ENCODE measurements at places on chromosomes 11 and 22.

DNA sequence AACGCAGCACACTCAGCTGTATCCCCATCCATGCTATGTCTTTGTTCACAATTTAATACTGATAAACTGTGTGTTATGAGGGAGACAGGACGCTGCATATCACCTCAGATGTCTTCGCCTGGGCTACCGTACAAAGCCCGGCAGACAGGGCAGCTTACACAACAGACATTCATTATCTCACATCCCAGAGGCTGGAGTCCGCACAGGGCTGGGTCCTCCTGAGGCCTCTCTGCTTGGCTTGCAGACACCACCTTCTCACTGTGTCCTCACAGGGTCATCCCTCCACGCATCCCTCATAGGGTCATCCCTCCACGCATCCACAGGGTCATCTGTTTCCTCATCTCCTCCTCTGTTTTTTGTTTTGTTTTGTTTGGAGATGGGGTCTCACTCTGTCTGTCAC lies 61.2 kb downstream of the SHANK2 start:
- no peak for DNase-seq

DNA sequence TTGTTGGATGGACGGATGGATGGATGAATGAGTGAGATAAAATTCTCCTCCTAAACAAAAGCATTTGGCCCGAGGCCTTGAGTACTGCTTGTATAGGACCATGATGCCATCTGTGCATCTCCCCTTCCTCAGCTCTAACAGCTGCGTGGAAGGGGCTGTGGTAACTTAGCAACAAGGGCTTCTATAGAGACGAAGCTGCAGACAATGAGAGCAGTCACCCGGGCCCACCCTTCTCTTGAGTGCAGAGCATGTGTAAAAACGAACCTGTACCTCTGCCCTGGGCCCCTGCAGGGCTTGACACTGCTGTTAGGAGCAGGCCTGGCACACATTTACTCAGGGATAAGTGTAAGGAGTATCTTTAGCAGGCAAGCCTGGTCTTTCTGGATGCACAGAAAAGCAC lies 391.5 kb downstream of the CADM1 start:
- DNase-seq, result no peak

DNA sequence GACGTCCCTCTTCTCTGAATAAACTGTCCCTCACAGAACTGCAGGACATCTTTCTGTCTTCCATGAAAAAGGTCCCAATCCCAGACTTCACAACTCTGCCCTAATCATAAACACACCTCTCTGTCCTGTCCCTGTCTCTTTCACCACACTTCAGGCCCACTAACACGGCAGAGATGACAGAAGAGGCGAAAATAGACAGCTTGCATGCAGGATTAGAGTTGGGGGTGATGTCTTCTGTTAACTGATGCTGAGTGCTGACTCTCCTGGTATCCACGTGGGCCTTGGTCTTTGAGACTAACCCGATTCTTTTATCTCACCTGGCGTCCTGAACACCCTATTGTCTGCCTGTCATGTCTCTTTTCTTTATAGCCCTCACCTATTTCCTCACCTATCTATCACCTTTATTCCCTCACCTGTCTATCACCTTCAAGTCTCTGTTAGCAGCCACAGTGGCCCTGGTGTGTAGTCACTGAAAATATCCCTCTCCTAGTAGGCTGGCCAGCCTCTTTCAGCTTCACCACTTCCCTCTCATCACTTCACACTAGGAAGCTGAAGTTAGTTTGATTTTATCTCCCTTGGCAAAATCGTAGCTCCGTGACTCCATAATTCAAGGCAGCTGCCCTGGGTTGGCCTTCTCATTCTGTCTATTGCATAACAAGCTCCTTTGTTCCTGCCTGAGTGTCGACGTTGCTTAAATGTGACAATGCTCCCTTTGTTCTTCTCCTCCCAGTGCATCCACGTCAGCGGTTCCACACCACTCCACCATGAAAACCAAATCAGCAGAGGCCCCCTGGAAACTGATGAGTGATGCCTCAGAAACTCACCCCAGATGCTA lies 30.6 kb upstream of the DRD2 start:
- DNase-seq, result no peak

DNA sequence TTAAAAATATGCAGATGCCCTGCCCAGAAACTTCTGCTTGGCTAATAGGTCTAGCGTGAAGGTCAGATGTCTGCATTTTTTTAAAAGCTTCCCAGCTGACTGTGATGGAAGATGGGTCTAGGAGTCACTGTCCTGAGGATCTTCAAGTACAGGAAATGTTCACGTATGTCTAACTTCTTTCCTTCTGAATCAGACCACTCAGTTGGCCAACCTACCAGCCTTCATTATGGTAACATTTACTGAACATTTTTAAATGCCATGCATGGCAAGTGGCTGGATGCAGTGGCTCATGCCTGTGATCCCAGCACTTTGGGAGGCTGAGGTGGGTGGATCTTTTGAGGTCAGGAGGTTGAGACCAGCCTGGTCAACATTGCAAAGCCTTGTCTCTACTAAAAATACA lies 1.1 kb upstream of the PRG2 start:
- no peak for DNase-seq

- no peak for DNase-seq
Observed at GRCh38 chr11:92854952-92855351, 114.5 kb upstream of the MTNR1B start.

- no peak for DNase-seq
Observed at GRCh38 chr22:32836280-32837123, 35.0 kb downstream of the TIMP3 start.

DNA sequence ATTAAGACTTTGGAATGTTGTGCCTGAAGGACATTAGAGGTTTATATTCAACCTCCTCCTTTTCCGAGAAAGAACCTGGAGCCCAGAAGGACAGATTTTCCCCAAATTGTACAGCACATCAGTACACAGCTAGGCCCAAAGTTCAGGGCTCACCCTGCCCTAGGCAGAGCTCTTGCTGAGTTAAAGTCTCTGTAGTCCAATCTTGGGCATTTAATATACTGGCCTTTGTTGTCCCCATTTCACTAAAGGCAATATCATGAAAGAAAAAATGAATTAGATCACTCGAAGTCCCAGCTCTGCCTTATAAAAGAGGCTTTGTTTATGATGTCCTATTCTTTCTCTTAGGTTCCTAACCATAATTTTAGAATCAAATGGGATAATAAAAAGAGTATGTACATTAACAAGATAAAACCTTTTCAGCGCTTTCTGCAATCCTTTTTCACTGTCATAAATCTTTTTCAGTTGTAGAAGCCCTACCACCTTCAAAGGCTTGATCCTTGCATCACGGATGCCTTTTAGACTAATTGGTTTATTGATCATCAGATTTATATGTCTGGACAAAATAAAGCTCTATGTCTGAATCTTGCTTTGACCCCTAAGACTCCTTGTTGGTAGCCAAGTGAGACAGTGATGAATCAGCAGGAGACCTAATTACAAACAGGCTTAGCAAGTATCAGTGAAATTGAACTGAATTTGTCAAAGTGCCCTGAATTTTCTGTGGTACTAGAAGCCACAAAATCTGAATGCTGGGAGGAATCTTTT lies 39.8 kb downstream of the RELT start:
- DNase-seq, result no peak

DNA sequence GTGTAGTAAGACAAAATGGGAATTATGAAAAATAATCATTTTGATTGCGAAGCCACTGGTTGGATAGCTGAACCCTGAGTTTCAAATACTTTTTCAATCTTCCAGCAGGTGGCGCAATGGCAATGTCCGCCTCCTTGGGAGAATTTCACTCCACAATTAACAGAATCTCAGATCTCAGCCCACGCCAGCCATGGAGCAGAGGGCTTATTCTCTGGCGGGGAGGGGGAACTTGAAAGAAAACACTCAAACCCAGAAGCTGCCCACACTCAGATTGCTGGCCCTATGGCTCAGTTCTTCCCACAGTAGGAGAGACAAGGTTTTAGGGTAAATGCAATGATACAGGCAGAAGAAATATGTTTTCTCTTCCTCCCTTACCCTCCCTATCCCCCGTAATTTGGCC lies 38.7 kb upstream of the RCN1 start:
- DNase-seq, result peak; percentile 15

GRCh38 chr22:39479254-39479653 lies 22.4 kb downstream of the MGAT3 start:
- DNase-seq, result no peak

GRCh38 chr22:50564289-50564688 lies 1.6 kb upstream of the SYCE3 start:
- no peak for DNase-seq

- no peak for DNase-seq
Observed at GRCh38 chr22:43168471-43169309, 17.3 kb downstream of the TSPO start.

DNA sequence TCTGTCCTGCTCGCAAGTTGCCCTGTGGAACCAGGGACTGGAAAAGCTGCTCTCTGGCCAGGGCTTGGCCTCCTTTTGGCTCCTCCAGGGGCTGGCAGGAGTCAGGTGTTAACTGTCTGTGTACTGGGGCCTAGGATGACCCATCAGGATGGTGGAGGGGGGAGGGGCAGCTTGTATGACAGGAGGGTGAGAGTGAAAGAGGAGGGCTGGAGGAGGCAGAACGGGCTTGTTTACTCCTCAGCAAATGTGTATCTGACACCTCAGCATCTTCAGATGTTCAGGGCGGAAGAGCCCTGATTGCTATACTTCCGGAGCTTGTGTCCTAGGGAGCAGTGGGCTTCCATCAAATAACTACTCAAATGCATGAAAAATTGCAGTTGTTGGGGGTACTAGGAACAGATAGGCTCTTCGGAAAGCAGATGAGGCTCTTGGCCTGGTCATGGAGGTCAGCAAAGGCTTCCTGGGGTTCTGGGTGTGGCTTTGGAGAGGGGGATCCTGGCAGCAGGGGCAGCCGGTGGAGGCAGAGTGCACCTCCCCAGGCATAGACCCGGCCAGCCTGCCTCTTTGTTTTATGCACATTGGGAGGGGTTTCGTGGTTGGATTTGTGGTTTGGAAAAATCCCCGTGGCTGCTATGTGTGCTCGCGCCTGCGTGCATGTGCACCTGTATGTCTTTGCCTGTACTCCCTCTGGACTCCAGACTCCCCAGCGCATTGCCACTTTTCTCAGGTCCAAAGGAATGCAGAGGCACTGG lies 31.2 kb downstream of the CD82 start:
- no peak for DNase-seq

DNA sequence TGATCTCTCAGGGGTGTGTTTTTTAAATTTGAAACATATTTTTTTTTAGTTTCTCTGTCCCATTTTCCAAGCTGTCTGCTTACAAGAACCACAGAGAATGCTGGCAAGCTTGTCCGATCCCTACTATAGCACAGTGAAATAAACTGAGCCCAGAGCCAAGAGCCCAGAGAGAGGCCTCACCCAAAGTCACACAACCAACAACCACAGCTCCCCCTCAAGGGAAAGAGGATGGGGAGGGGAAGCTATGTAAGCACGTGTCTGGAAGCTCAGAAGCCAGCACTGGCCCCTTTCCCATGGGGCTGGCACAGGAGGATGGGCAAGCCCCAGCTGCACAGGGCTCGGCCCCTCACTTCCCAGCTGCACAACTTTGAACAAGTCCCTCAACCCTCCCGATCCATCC lies 3.2 kb upstream of the SART1 start:
- no peak for DNase-seq

DNA sequence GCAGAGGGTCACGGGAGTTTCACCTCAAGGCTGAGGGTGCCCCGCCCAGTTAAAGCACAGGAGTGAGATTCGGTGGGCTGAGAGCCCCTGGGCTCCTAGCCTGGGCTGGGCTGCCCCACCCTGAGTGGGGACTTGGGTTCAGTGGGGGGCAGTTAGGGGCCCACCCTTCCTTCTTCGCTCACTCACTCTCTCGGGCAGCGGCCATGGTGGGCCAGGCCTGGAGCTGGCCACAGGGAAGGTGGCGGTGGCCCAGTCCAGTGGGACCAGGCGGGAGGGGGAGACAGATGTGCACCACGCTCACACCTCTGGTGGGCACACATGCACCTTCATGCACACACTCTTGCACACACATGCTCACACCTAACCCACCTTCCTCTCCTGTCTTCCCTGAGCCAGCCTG lies 6.1 kb downstream of the FLRT1 start:
- DNase-seq, result no peak

DNA sequence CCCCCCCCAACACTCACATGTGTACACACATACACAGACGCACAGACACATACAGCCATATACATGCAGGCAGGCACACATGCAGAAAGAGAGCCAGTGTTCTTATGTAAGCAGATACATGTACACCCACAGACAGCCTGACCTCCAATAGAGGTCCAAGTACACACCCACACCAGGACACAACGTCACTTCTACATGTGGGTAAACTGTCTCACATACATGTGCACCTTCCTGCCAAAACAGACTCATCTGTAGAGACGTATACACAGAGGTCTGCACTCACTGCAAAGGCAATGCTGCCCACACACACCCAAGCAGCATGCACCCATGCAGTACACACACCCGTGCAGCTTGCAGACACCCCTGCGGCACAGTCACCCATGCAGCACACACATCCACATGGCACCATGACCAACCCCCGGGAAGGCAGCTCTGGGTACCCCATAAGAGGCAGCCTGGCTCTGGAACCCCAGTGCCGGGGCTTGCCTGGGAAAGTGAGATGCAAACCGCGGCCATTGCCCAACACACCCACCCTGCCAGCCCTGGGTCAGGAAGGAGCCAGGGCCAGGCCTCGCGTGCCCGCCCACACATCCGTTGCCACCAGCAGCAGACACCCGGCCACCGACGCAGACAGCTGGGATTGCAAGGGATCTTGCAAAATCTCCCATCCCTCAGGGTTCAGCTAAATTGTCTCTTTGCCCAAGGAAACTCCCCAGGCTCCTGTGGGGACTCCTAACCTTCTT lies 10.1 kb downstream of the CASTOR1 start:
- DNase-seq, result no peak

DNA sequence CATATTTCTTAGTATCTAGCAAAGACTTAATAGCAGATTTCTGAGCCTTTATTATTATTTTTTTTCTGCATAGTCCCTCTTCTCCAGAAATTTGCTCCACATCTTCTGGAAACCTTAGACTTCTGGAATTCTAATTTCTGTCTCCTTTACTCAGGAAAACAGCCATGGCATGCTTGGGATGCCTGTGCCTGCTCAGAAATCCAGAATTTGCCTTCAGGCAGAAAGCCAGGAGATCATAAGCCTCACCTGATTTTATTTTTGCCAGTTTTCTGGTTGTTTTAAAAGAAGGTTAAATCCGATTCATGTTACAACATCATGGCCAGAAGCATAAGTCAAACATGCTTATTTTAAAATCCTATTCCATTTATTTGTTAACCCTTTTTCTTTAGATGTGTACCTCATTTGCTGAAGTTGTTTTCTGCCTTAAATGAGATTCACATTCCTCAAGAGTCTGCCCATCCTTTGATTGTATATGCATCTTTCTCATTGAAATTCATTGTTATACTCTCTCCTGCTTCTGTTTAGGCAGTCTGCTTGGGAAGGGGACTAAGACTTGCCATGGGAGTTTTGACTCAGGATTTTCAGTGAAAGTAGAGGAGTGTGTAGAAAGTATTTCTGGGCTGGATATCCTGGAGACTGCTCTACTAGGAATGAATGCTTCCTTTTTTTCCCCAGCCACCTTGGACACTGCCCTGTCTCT lies 37.1 kb downstream of the SIK2 start:
- no peak for DNase-seq
